Right renal cortex interstitium (tissue), 3 donors: ENCODE measurements at places on chromosomes 4 and X. TPM values are rescaled to one million over a fixed set of nuclear protein-coding genes. Genes with fewer than 3 reads are reported as not detected.
A peak's percentile ranks its signal among the peaks of the same experiment; 100 is the strongest.

DNA sequence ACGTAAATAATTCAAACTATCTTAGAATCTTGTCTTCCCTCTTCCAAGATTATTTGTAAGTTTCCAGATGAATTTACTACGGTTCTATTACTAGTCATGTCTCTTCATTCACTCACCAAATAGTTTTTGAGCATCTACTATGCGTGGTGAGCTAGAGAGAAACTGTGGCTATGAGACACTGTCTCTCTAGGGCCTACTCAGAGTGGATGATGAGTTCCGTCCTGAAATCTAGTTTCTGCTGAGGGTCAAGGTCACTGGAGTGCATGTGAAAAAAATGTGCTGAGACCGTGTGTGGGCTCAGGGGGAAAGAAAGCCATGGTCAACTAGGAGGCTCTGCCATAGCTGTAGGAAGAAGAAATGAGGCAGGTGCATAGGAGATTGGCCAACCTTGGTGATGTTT lies 320.2 kb upstream of the GATB start:
- no peak for DNase-seq

DNA sequence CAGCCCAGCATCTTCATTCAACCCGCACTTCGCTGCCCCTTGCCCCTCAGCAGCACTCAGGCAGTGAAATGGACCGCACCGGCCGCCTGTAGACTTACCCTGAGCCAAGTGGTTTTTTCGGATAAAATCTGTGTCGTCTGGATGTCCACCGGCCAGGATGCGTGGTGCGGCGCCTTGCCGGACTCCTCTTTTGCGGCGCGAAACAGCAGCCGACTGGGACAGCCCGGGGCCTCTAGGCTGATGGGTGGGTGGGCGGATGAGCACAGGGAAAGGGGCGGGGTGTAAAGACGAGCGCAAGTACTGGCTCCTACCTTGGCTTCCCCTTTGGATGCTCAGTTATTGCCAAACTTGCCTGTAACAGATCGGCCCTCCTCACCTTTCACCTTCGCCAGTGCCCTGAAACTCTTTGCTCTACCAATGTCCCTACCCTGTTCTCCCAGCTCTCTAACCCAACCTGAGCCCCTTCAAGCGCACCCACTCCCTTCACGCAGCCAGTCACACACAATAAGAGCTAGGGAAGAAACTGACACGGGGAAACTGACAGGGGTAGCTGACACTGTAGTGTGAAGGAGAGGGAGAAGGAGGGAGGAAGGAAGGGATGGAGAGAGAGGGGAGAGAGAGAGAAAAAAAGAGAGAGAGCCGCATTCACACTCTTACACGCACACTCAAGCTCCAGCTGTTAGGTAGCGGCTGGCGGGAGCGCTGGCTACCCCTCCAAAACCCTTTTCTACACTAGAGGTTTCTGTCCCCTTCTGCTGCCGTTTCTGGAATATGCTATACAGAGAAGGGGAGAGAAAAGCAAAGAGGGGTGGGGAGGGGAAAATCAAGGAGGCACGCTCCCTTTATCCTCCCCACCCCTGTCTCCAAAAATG lies 559 bp downstream of the TRPC5 start:
- no peak for DNase-seq

- no peak for DNase-seq
These were observed 37.2 kb upstream of the FAM9B start for GRCh38 chrX:9071031-9071650.

DNA sequence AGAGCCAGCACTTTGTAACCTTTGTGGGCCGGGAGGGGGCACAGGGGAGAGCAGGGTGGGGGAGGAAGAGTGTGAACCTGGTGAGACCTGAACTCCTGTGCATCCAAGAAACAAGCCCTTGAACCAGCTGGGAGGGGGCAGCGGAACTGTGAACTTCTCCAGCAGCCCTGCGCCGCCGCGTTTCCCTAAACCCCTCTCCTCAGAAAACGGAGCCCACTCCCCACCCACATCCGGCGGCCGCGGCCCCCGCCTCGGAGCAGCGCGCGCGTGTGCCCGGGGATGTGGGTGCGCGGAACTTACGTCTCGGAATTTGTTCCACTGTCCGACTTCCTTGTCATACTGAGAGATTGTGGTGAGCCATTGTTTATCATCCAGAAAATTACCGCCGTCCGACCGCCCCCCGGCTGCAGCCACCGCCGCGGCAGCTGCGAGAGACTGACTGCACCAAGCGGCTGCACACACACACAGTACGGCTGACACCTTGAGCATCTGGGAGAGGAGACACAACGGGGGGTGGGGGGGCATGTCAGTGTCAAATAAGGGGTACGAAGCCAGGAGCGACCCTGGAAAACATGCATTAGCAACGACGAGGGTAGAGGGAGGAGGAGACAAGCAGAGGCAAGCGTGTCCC lies 494 bp downstream of the SPOCK3 start:
- DNase-seq = no peak

DNA sequence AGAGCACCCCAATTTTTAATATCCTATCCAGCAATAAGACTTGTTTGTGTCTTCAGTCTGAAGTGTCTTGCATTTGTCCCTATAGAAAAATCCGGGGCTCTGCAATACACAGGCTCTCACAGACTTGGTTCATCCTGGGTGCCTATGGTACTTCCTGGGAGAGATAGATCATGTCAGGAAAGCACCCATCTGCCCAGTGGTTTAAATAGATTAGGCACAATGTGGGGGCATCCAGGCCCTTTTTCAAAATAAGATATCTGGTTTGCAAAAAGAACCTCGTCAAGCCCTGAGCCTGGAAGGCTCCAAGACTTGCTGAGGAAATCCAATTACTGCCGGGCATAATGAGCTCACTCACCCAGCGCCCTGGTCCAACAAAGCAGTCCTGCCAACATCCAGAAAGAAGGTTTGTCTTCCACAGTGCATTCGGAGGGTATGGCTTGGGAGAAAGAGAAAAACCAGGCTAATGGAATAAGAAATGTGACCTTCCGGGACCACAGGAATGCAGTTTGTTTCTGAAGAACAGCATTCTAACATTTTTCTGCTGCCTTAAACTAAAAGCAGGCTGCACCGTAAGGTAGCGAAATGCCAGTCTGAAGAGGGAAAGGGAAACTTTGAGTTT lies 11.6 kb downstream of the JAKMIP1 start:
- DNase-seq = no peak

GRCh38 chr4:155761916-155762315 lies 3.1 kb downstream of the GUCY1B1 start:
- no peak for DNase-seq

DNA sequence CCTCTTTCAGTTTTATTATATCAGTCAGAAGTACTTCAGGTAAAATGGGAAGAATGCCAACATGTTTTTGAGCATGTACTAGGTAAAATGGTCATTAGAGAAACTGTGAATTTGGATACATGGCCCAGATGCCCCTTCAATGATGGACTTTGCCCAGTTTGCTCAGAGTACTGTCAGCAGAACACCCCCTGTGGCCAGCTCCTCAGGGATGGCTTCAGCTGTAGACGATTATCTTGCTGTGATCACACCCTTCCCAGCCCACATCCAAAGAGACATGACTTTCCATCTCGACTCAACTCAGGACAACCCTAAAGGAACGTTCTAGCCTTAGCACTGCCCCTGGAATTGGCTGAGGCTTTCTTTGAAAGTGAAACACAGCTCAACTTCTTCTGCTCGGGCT lies 439.1 kb downstream of the PACRGL start:
- no peak for DNase-seq

- no peak for DNase-seq
These were observed 64.1 kb downstream of the ALPK1 start for GRCh38 chr4:112361181-112361791.

GRCh38 chr4:97912156-97912555 lies 231.1 kb downstream of the STPG2 start:
- no peak for DNase-seq

GRCh38 chrX:56762220-56762619 lies 33.2 kb downstream of the NBDY start:
- DNase-seq = no peak

- DNase-seq = no peak
These were observed 298.1 kb upstream of the PITX2 start for GRCh38 chr4:110920990-110921389.

DNA sequence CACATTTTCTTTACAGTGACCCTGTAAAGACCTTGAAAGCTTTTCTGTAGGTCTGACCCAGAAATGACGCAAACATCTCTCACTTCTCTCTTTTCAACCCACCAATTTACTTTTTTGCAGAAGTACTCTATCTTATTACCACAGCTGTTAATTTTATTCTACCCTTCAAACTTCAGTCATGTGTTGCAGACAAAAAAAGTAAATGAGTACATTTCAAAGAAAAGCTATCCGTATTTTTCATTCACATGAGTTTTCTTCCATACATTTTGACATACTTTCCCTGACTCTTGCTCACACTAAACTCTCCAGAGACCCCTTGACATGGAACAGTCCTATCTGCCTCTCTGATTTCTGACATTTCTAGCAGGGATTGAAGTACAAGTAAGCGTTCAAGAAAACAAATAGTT lies 51.7 kb downstream of the SLC7A11 start:
- DNase-seq = no peak

DNA sequence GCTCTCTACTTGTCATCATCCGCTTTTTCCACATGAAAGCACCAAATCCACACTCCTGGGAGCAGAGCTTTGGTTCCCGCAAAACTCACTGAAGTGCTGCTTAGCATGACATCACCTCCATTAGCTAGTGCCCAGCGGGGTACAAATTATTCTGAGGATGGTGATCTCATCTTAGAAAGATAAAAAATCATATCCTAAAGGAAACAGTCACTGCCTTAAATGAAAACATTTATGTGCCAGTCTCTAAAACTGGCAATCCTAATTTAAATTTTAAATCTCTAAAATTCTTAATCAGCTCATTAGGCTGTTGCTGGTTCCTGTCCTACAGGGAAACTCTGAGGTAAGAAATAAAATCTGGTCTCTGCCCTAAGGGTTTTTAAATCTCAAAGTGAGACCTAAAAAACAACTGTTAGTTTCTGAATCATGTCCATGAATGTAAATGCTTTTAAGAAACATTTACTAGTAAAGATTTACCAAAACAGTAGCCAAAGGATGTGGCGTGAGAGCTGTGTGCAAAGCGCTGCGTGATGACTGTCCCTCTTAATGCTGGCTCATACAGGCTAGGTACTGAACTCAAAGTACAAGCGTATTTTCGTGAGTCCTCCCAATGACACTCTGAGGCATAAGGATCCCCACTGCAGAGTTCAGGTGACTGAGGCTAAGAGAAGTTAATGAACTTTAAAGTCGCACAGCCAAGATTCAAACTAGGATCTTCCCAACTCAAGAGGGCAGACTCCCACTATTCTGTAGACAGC lies 4.5 kb downstream of the CASP3 start:
- DNase-seq = no peak

DNA sequence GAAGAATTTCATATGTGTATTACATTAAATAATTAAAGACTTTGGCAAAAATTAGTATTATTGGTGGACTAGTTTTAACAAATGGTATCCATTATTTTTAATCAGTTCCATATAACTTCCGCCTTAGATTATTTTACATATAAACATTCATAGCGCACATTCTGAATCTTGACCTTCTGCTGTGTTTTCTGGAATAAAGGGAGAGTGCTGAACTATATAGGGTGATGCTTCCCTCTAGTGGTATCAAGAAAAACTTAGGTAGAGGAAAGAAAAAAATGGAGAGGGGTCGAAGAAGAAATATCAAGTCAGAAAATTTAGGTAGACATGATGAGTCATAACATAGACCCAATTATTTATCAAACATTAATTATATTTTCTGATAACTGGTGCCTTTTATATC lies 155.6 kb upstream of the PACRGL start:
- peak; percentile 14 for DNase-seq

- no peak for DNase-seq
These were observed 213.4 kb downstream of the IL15 start for GRCh38 chr4:141849778-141850177.

GRCh38 chr4:110245577-110245976 lies 47.2 kb upstream of the ELOVL6 start:
- DNase-seq = no peak

GRCh38 chrX:37378404-37378803 lies 29.2 kb downstream of the PRRG1 start:
- DNase-seq = no peak

GRCh38 chr4:88522702-88523324 lies 763 bp downstream of the PYURF start:
- no peak for DNase-seq

DNA sequence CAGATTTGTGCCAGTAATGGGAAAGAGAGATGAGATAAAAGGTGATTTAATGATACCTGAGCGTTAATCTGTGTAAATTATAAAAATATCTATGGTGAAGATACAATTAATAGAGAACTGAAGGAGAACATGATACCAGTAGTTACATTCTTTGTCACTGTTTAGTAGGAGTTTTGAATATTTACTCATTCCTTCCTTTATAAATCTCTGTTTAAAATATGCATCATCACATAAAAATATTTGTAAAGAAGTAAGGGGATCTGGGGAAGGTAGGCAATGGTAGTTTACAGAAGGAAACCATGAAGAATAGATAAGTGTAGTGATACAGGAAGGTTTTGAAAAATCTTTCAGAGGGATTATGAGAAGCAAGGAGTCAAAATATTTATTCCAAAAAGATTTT lies 190.6 kb upstream of the PCDH18 start:
- no peak for DNase-seq

DNA sequence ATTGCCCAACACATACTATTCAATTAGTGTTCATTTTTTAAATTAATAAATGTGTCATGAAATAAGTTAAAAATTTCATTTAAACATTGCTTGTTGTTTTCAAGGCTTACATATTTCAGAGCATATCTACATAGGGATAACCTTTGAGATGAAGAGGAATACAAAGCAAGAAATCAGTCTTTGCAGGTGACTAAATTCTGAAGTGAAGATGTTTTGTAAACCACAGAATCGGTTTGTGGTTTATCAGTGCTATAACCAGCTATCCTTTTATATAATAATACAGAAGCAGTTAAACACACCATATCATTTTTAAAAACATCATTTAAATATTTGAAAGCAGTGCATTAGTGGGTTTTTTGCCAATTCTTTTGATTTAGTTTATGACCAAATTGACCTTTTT lies 26.9 kb downstream of the FAM241A start:
- no peak for DNase-seq

The DCLK2 gene
- polyA plus RNA-seq = 11.3 TPM

The FGF13 gene
- polyA plus RNA-seq = 27.1 TPM

The SOX3 gene
- polyA plus RNA-seq = not detected

The RAB40A gene
- polyA plus RNA-seq = 2.1 TPM

The GLOD5 gene
- 1.1 TPM for polyA plus RNA-seq

The NRK gene
- polyA plus RNA-seq = 15.1 TPM

The SH3BP2 gene
- polyA plus RNA-seq = 28.4 TPM

The ZAR1 gene
- not detected for polyA plus RNA-seq

The SCD5 gene
- polyA plus RNA-seq = 38.1 TPM

The IRS4 gene
- 1.7 TPM for polyA plus RNA-seq

The PF4V1 gene
- polyA plus RNA-seq = 0.71 TPM

The PLXNB3 gene
- 1.7 TPM for polyA plus RNA-seq

The POLN gene
- 2.5 TPM for polyA plus RNA-seq

The GAGE12F gene
- polyA plus RNA-seq = not detected

The EFHC2 gene
- 8.9 TPM for polyA plus RNA-seq

The CFAP99 gene
- polyA plus RNA-seq = 0.57 TPM

The TMEM154 gene
- 1.4 TPM for polyA plus RNA-seq

The TMEM35A gene
- 10.6 TPM for polyA plus RNA-seq

The ABCG2 gene
- polyA plus RNA-seq = 7.1 TPM

The FAM156B gene
- 9.9 TPM for polyA plus RNA-seq
